ENCODE measurements at places on chromosomes 6 and 20.

- no peak for DNase-seq
Measured at GRCh38 chr6:168033791-168034190, 36.3 kb downstream of the KIF25 start.

- DNase-seq = no peak
Measured at GRCh38 chr6:31419842-31420241, 16.4 kb downstream of the MICA start.

GRCh38 chr20:58668901-58669286, 17.8 kb downstream of the STX16 start:
- no peak for DNase-seq

DNA sequence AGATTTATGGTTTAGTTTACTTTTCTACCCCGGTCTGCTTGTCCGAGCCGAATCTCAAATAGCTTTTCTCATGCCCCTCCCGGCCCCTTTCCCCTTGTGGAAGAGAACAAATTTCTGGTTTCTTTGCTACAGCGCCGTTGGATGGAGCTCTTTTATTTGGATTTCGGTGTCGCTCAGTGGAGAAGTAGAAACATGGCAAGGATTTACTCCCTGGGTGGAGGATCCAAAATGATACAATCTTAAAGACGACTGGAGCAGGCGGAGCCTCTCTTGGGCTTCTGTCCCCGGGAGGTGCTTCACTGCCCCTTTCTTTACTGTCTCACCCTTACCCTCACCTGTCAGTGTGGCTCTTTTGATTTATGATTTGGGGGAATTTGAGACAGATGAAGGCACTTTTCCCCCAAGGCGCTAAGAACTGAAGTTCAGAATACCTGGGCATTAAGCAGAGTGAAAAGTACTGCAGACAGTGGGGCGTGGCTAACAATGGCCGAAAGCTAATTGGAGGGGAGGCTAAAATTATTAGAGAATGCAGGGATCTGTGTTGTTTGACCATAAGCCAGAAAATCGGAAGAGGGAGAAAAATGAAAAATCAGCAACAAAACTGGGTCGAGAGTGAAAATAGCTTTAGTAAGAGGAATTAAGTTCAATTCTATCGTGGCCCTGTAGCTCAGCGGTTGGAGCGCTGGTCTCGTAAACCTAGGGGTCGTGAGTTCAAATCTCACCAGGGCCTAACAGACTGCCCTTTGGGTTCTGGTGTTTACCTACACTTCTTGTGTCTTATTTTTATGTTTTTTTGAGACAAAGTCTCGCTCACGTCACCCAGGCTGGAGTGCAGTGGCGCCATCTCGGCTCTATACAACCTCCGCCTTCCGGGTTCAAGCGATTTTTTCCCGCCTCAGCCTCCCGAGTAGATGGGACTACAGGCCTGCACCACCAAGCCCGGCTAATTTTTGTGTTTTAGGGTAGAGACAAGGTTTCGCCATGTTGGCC, 145.1 kb upstream of the ZNF184 start:
- DNase-seq = no peak

- no peak for DNase-seq
Measured at GRCh38 chr20:43938932-43939761, 24.5 kb downstream of the TOX2 start.

DNA sequence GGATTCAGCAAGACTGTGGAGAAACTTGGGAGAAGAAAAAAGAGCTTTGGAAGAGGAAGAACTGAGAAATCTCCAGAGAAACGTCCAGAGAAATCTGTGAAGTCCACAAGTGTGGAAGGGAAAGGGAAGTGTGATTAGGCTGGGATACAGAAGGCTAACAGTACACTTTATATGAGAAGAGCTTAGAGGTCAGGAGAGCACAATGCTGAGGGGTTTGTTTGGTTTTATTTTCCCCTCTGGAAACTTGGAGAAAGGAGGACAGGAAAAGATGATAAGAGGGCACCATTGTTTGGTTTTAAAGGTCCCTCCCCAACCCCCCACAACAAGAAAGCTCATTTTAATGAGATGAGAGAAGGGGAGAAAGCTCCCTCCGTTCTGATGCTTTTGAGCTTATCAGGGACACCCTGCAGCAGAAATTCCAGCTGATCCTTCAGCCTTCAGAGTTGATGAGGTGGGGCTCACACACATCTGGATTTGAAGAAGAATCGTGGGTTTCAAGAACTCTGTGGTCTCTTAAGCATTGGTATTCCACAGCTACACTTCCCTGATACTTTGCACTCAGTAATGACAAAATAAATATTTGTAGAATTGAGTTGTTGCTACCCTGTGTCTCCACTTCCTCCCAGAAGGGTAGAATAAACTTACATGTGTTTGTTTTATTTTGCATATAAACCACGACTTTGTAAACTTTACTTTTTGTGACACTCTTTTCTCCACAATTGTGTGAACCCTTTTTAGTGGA, 1.9 kb downstream of the NT5E start:
- no peak for DNase-seq

DNA sequence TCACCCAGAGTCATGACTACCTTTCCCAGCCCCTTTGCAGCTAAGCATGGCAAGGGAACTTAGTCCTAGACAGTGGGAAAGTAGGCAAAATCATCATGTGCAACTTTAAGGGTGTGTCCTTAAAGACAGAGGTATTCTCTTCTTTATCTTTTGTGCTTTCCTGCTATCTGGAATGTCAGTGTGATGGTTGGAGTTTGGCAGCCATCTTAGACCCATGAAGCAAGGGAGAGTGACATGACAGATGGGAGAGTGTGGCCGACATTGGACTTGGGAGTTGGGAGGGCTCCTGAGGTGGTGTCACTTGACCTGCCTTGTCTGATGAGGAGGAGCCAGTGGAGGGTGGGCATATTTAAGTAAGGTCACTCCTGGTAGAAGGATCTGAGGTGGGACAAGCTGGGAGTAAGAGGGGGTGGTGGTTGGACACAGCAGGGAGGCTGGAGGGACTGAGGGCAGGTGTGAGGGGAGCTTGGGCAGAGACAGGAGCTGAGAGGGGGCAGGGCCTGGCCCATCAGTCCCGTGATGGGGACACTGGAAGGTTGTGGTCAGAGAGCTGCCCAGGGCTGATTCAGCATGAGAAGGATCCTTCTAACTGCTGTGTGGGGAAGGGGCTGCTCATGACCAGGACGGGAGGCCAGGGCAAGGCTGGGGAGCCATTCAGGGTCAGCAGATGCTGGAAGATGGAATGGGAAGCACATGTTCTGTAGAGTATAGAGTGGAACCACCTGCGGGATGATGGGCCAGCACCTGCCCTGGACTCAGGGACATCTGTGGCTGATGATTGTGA, 29.5 kb upstream of the SULF2 start:
- DNase-seq = no peak

DNA sequence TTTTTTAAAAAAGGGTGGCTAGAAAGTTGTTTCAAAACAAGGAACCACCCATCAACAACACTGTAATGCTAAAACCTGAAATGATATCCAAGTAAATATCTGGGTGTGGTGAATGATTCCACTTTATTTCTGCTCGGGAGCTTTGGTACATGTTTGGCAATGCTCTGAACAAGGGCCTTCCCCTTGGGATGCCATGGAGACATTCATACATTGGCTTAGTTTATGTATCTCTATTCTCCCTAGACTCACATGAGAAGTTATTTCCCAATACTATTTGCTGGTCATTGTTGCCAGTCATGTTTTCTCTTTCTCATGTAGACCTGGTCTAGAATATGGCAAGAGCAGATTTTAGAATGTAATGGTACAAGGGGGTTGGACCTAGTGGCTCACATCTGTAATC, 22.9 kb downstream of the ADTRP start:
- no peak for DNase-seq

- no peak for DNase-seq
Measured at GRCh38 chr20:8388707-8389106, 256.6 kb downstream of the PLCB1 start.

- peak; percentile 40 for DNase-seq
Measured at GRCh38 chr6:16413399-16413798, 175.0 kb downstream of the GMPR start.

Measured in central memory CD4-positive, alpha-beta T cell (primary cell).